AG10803 (cell line): ENCODE measurements at places on chromosomes 4 and X.
A peak's percentile ranks its signal among the peaks of the same experiment; 100 is the strongest.

DNA sequence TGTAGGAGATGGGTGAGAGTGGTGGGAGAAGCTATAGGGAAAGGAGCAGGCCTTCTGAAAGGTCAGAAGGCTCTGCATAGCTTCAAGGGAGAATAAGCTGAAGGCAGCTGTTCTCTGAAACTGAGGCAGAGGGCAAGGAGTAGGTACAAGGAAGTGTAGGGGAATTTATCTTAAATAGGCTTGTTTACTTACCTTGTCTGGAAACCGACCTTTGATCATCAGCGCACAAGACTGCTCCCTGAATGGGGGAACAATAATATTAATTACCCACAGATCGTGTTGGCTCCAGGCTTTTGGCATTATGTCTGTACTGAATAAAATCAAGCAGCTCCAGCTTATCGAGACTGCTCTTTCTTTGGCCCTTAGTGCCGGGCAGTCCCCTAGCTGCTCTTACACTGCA lies 175.5 kb upstream of the MAGEB16 start:
- no peak for DNase-seq

DNA sequence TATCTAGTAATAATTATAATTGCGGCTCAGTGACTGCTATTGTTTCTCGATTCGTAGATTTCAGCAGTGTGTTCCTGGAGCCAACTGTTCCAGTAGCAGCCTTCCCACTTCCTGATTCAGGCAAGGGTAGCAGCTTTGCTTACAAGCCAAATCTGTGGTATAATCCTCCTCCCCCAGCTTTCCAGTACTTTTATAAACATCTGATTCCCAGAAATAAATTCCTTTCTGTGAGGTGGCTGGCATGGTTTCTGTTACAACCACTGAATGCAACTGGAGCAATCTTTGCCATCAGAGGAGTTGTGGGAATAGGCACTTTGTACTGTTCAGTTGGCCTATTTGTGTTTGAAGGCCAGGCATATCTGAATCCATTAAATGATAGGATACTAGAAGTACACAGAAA lies 80.0 kb downstream of the GLRA3 start:
- DNase-seq = peak; percentile 6

DNA sequence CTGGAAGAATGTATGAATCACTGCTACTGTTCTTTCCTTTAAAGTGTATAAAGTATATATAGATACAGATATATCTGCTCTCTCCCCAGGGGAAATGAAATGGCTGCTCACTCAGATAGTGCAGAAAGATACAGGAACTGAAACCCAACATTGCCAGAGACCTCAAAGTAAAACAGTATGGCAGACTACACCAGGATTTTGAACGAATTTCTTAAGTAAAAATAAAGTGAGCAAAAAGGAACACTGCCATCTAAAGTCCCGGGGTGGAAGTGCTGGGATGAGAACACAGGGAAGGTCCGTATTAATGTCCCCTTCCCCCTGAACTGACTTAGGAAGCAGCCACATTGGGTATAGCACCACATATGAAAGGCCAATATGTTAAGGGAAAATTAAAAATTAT lies 93.4 kb downstream of the TMA16 start:
- no peak for DNase-seq

- no peak for DNase-seq
Observed at GRCh38 chrX:112025753-112026152, 56.8 kb downstream of the TRPC5 start.

- no peak for DNase-seq
Observed at GRCh38 chr4:48483006-48483776, at the start of gene SLC10A4. SLC10A4 (plus strand) TSS chr4:48483343; CDS start chr4:48483562, 219 bp downstream.

- DNase-seq = no peak
Observed at GRCh38 chr4:169399976-169400767, 129.4 kb upstream of the SH3RF1 start.

- DNase-seq = peak; percentile 85
Observed at GRCh38 chr4:125390126-125390525, 75.4 kb downstream of the FAT4 start.

DNA sequence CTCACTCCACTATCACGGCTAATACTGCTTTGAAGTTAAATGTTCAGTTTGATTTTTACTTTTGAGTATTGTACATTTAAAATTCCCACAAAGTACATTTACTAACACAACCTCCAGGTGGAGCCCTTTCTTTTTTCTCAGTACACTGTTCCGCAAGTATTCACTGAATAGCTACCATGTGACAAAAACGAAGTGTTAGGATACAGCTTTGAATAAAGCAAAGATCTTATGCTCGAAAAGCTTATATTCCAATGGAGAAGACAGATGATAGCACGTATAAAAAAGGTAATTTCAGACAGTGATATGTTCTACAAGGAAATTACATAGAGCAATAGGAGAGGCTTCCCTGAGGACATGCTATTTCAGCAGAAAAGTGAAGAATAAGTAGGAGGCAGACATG lies 60.7 kb upstream of the ABCG2 start:
- DNase-seq = peak; percentile 59

DNA sequence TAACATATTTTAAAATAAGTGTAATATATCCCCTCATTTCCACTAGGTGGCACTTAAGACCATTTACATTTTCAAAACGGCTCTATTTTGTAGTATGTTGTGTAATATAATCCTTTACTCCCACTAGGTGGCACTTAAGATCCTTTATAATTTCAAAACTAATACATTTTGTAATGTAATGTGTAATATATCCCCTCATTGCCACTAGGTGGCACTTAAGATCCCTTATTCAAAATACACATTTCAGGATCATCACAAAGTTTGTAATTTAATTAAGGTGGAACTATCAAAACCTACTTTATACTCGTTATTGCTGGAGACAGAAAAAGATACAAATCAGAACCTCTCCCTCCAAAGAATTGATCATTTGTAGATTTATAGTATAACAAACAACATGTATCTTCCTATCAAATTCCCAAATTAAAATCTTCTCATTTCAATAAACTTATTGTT lies 132.5 kb downstream of the ARHGAP6 start:
- peak; percentile 78 for DNase-seq

- no peak for DNase-seq
Observed at GRCh38 chr4:188145601-188146000, 6.4 kb downstream of the TRIML1 start.

DNA sequence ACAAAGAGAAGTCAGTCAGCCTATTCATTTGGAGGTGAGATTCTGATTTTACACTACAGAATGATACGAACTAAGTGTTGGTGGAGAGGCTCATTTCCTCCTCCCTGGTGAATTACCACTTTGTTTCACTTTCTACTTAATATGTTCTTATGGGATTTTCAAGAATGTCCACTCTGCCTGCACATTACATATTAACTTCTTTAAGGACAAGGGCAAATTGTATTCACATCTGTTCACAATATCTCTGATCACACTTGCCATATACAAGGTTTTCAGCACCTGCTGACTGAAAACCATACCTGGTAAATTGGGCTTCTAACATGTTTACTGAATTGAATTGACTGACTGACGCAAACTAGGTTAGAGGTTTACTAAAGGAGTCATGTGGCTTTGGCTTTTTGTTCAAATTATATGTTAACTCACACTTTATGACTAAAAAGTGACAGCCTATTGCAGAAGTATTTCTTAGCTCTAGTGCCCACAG lies 188.4 kb upstream of the MBNL3 start:
- DNase-seq = no peak

DNA sequence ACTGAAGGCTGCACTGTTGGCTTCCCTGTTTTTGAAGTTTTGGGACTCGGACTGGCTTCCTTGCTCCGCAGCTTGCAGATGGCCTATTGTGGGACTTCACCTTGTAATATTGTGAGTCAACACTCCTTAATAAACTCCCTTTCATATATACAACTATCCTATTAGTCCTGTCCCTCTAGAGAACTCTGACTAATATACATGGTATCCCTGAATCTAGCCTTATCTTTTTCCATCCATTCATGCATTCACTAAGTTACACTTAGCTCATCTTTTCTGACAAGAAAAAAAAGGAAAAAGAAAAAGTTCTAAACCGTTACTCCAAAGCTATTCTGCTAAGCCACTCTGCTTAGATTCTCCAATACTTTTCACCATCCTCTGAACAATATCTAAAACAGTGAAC lies 1260.2 kb upstream of the PCDH7 start:
- DNase-seq = no peak

- DNase-seq = no peak
Observed at GRCh38 chr4:109451544-109452273, 18.1 kb downstream of the SEC24B start.

DNA sequence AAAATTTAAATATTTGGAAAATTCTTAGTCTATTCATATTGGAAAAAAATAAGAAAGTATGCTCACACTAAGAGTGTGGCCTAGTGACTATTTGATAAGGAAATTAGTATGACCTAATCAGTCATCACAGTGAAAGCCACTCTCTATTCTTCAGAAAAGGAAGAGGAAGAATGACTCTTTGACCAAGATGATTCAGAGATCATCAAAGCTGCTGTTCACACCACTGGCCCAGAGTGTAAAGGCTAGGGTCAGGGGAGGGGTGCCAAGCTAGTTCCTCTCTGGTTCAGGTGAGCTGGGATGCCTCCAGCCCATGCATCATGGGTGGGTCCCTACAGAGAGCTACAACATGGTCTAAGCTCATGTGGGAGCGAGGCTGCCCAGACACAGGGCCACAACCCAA lies 396.9 kb upstream of the NDST3 start:
- DNase-seq = no peak

DNA sequence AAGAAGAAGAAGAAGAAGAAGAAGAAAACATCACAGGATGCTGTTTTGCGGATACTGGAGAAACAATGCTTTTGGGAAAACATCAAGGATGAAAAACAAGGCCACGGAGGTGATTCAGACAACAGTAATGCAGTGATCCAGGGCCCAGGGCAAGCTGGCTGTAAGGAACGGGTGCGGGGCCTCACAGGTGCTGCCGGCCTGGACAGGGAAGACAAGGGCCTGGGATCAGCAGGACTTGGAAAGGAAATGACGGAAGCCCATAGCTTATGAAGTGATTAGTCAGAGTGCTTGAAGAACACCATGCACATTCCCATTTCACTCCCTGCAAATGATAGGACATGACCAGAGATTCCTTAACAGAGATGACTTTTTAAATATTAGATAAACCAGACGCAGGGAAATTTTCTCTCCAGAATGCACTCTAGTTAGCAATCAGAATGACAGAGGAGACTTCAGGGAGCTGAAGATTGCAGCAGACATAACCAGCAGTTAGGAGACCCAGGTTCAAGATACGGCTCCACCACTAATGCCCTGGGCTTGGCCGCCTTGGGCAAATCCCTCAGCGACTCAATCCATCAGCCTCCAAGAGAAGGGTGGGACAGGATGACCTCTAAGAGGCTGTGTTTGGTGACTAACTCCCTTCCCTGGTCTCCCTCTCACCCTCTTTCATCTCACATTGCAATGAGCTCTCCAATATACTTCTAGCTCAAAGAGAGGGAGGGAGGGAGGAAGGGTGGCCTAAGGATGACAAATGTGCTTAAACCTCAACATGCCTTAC lies 54.1 kb downstream of the APBB2 start:
- peak; percentile 90 for DNase-seq

GRCh38 chr4:75016472-75016871 lies 83.6 kb downstream of the PARM1 start:
- DNase-seq = no peak

- DNase-seq = peak; percentile 74
Observed at GRCh38 chrX:24259544-24260240, 54.2 kb downstream of the SUPT20HL2 start.

DNA sequence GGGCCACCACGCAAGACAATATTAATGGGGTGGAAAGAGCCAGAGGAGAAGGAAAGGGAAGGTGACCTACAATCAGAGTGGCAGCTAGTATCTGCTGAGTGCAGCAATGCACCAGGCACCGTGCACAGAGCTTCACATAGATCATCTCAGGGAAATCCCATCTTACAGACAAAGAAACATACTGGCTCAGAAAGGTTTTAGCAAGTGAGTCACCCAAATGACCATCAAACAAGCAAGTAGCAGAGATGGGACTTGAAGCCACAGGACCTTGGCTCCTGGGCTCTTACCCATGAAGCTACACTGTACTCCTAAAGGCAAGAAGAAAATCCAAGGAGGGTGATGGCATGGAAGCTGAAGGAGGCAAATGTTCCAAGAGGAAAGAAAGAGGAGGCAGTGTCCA lies 6.8 kb downstream of the ANXA5 start:
- DNase-seq = peak; percentile 68

DNA sequence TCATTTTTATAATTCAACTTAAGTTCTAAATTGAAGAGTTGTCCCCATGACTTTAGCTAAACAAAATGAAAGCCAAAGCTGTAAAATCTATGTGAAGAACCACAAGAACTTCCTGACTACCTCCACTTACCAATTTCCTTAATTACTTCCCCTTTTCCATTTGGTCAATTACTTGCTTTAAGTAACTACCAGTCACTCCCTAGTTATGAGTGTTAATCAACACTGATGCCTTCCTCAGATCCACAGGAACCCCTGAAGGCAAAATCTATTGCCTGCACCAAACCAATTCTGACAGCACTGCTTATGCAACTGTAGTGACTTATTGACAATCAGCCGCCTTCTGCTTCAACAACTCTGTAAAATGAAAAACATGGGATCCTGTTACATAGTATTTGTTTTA lies 10.5 kb downstream of the RBMX start:
- DNase-seq = no peak

DNA sequence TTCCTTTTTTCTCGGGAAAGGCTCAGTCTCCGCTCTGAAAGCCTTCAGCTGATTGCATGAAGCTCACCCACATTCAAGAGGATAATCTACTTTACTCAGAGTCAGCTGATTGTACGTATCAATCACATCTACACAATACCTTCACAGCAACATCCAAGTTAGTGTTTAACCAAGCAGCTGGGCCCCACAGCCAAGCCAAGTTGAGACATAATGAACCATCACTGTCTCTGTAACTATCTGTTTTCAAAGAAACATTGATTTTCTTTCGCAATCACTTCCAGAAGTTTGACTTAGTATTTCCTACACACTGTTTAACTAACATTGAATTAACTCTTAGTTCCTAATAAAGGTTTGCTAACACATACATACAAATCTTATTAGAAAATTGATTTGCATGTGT lies 40.3 kb downstream of the RWDD4 start:
- no peak for DNase-seq

- DNase-seq = no peak
Observed at GRCh38 chr4:82606622-82607021, 44.8 kb upstream of the TMEM150C start.

- DNase-seq = peak; percentile 51
Observed at GRCh38 chr4:139300431-139301112, 733 bp upstream of the NAA15 start.

GRCh38 chr4:14218641-14219040 lies 591.1 kb upstream of the BOD1L1 start:
- no peak for DNase-seq

DNA sequence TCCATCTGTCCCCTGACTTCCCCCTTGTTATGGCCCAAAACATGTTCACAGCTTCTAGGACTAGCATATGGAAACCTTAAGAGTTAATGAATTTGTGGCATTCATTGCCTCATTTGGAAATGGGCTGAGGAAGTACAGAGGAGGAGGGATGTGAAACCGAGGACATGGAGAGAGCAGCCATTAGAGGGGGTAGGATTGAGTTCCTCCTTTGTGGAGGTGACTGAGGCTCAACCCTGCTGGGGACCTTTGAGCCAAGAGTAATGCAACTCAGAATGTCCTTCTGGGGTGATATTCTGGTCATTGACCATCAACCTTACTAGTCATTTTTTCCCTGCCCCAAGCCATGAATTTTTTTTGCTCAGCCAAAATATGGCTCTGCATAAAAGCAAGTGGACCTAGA lies 109.4 kb downstream of the ZNF518B start:
- no peak for DNase-seq
